Umbilical cord (tissue), 2 donors: ENCODE measurements at places on chromosomes 7 and 10.
A peak's percentile ranks its signal among the peaks of the same experiment; 100 is the strongest.

DNA sequence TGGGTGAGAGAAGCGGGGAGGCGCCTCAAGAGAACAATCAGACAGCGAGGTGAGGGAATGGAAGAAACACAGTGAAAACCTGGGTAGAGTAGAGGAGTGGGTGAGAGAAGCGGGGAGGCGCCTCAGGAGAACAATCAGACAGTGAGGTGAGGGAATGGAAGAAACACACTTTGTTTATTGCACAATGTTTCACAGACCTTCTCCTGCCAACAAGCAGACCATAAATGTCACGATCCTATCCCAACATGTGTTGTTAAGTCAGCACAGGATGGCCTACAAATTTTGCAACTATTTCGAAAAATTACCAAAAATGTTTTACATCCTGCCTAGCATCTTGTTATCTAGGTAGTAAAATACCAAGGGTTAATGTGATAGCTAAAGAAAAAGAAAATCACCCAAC, 115.3 kb downstream of the JAZF1 start:
- no peak for DNase-seq

DNA sequence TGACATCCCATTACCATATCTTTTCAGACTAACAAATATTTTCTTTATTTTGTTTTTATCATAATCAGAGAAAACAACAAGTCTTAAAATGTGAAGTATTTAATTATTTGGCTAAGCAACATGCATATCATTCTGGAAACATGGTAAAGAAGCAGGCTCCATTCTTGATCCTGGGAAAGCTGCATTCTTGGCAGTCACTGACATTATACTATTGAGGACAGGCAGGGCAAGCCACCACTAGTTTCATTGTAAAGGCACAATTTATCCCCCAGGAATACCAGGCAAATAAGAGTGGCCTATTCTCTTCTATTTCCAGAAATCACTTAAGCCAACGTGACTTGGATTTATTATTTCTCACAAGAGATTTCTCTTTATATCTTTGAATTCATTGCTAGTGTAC, 153.8 kb upstream of the AKR1E2 start:
- no peak for DNase-seq

- peak; percentile 49 for DNase-seq
Observed at GRCh38 chr7:108079276-108079647, 50.9 kb downstream of the LAMB4 start.

GRCh38 chr7:44112231-44112996, 8.3 kb downstream of the AEBP1 start:
- no peak for DNase-seq

GRCh38 chr7:18425838-18426445, 69.6 kb upstream of the HDAC9 start:
- DNase-seq = no peak

GRCh38 chr7:86965727-86966120, 93.7 kb downstream of the ELAPOR2 start:
- no peak for DNase-seq

DNA sequence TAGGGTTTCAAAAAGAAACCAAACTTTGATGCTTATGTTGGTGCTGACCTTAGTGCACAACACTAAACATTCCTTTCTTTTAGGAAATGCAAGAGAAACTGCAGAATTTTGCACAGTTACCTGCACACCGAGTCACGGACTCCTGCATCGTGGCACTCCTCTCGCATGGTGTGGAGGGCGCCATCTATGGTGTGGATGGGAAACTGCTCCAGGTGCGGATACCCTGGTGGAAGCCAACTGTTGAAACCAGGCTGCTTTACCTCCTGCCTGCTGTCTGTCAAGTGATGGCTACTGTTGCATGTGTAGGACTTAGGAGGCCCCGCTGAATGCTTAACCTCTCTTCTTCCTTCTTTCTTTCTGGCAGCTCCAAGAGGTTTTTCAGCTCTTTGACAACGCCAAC, 11.7 kb downstream of the CASP2 start:
- no peak for DNase-seq

DNA sequence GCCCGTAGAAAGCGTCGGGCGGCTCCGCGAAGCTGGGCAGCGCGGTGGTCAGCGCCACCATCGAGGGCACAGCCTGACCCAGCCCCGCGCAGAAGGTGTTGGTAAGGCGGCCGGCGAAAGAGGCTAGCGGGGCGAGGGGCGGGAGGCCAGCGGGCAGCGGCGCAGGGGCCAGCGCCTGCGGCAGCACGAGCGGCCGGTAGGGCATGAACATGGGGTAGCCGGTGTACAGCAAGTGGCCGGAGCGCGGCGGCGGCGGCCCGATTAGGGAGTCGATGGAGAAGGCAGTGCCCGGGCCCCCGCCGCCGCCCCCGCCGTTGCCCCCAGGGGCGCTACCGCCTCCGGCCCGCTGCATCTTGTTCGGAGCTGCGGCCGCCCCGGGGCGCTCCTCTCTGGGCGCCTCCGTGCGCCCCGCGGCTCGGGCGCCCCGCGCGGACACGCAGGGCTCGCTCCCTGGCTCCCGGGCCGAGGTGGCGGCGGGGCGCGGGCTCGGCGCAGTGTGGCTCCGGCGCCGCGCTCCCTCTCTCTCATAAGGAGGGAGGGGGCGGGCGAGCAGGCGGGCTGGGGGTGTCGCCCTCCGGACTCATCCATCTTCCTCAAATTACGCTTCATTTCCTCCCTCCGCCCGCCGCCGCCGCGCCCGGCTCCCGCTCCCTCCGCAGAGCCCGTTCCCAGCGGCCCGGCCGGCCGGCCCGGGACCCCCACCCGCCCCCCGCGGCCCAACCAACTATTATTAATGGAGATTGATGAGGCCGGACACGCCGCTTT, at the start of gene GBX1:
TSS of gene GBX1 (minus strand) at position 498 of the 765 bp plus-strand sequence. CDS start at position 352, 146 bp downstream.
- no peak for DNase-seq

DNA sequence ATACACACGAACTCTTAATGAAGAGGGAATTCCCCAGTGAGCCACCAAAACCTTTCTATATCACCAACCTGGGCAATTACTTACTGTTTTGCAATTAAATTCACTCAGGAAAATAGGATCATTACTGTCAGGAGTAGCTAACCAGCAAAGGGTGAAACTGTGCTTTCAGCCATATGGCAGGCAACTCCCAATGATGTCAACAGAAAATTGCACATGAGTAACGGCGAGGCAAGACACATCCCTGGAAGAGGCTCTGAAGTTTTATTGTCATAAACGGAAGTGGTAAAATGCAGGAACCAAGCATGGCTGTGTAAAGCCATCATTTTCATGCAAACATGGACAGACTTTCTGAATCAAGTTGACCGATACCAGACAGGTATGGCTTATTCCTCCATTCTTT, 548.9 kb upstream of the AUTS2 start:
- no peak for DNase-seq

GRCh38 chr7:38222481-38223096, 44.5 kb downstream of the STARD3NL start:
- DNase-seq = peak; percentile 57

GRCh38 chr7:47672977-47673381, 91.1 kb upstream of the TNS3 start:
- DNase-seq = no peak

DNA sequence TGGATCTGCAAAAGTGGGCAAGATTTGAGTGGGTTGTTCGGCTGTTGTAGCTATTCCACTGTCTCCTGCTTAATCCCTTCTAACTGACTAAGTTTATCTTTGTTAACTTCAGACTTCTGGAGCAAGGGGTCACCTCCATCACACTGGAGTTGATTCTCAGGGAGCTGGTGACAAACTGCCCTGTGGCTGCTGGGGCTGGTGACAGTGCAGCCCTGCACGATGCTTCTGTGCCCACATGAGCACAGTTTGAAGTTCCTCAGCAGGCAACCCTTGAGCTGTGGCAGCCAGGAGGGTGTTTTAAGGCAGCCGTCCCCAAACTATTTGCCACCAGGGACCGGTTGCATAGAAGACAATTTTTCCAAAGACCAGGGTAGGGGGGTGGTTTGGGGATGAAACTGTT, 40.5 kb downstream of the ADRB1 start:
- no peak for DNase-seq

DNA sequence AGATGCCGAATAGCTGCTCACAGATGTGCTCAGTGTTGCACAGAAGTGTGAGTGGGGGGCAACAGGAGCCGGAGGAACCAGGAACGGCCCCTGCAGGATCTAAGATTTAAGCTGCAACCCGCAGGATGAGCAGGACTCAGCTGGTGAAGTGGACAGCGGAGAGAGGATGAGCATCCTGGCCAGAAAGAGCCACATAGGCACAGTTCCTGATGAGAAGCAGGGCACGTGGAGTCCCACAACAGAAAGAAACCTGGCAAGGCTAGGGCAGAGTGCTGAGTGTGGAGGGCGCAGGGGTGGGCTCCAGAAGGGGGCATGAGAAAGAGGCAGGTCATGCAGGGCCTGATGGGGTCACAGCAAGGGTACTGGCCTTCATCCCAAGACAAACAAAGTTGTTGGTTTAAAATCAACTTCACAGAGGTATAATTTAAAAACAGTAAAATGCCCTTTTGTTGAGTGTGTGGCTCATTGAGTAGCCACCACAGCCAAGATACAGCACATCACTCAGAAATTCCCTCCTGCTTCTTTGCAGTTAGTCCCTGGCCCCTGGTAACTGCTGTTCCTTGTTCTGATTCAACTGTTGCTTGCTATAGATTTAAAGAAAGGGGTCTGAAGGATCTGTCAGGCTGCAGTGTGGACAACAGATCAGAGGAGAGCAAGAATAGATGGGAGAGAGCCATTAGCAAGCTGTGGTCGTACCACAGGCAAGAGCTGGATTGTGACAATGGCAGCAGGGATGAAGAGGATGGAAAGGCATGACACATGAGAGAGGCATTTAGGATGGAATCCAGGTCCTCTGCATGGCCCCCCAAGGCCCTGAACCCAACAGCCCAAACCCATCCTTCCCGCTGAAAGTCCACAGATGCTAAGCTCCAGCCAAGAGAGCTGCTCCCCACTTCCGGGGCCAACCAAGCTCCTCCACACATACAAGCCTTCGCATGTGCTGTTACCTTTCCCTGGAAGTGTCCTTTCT, 53.1 kb upstream of the OSBPL3 start:
- no peak for DNase-seq

DNA sequence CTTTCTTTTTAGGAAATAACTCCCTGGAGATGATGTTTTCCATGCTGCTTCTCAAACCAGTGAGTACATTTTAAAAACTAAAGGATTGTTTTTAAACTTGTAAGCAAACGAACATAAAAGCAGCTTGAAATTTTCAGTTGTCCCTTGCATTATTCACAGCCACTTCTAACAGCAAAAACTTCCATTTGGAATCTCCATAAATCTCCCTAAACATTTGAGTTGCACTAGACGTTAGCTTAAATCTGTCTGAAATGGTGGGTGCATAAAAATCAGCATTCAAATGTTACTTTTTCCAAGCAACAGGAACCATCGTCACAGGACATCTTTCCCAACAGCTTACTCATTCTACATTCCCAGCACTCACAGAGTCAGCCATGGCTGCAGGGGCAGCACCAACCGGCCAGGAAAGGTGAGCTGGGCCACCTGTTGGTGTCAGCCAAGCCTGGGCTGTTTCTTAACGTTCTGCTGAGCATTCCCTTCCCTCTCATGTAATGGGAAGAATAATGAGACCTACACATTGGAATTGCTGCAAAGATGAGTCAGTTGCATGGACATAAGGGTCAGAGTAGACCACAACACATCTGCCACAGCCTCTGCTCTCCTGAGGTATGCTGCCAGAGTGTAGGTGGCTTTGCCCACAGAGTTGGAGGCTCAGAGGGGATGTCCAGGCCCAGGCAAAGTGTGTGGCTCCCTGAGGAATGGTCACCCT, 163.2 kb downstream of the TNS3 start:
- DNase-seq = no peak

DNA sequence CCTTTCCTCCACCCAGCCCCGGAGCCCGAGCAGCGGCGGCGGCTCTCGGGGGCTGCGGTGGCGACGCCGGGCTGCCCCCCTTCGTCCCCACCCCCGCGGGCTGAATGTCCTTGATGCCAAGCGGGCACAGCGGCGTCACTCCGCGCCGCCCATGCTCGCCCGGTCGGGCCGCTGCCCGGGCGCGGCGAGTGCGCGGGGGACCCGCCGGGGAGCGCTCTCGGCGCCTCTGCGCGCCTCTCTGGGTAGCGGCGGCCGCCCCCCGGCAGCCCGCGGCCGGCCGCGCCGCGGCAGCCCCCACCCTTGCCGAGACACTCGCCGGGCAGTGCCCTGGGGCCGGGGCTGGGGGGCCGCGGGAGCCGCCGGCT, 433 bp upstream of the PLXNA4 start:
- DNase-seq = peak; percentile 8

GRCh38 chr10:128540781-128541761, 414.8 kb upstream of the MKI67 start:
- DNase-seq = peak; percentile 86

DNA sequence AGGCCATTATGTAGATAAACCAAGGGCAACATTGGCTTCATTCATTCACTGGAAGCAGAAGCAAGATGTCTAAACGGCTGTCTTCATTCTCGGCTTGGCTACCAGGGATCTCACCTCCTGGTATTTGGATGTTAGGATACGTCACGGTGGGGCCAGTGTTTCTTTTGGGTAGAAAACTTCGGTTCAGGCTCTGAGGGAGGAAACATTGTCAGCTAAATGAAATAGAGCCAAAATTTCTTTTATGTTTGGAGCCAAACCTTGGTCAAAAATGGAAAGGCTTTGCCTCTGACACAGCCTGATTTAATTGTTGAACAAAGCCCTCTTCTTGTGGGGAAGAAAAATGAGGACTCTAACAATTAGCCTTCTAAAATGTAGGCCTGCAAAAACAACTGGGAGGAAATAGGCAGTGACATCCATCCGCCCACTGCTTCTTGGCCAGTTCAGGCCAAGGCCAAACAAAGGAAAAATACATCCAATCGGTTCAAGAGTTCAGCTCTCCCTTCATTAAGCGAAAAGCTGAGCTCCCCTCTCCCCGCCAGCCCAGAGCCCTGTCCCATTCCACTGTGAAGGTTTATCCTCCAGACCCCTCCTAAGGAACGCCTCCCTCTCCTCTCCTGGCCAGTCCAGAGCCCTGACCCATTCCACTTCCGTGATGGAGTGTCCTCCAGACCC, 44.4 kb downstream of the PFKFB3 start:
- DNase-seq = no peak

GRCh38 chr7:88759230-88760135, at the start of gene ZNF804B:
Gene ZNF804B, plus strand, starts transcription at chr7:88759700. Its CDS starts 277 bp downstream, at chr7:88759977.
- DNase-seq = peak; percentile 16

DNA sequence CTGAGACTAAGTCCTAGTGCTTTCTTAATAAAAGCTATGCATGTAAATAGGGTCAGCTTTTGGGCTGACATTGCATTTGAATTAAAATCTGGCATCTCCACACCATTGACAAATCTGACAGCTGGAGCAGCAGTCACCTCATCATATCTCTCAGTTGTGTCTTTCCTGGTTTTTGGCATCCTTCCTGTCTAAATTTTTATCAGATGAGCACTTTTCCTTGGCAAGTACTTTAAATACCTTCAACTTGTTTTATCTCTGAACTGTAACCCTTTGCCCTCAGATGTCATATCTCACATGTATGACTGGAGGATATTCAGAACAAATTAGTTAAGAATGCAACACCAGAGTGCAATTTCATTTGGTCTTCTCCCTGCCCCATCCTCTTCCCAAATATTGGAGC, 1066.2 kb downstream of the LRMDA start:
- DNase-seq = no peak
